Fibroblast of the aortic adventitia (primary cell): ENCODE measurements at places on chromosomes 5 and 9. TPM values are rescaled to one million over a fixed set of nuclear protein-coding genes. Genes with fewer than 3 reads are reported as not detected.

Gene NOXA1
- 0.36 and 0.74 TPM in 2 replicates for total RNA-seq

Gene TPRN
- total RNA-seq, result 8.0 and 10.5 TPM in 2 replicates

Gene SPINK13
- not detected in 2 replicates for total RNA-seq

Gene PCDHB5
- 0.45 and 0.57 TPM in 2 replicates for total RNA-seq

Gene DOK3
- total RNA-seq, result 0.99 and 1.3 TPM in 2 replicates

Gene NSG2
- not detected in 2 replicates for total RNA-seq

Gene FOXD4L3
- total RNA-seq, result 0.09 TPM in 1 of 2 replicates, not detected in the other
